Fibroblast of villous mesenchyme (primary cell): ENCODE measurements at places on chromosomes 16 and 17. TPM values are rescaled to one million over a fixed set of nuclear protein-coding genes. Genes with fewer than 3 reads are reported as not detected.

IRX3 gene
- 0.64 and 0.86 TPM in 2 replicates for total RNA-seq

STX1B gene
- 2.2 and 2.6 TPM in 2 replicates for total RNA-seq

CHST6 gene
- total RNA-seq = under 0.01 TPM in 2 replicates

TBC1D3H gene
- total RNA-seq = not detected in 2 replicates

CA5A gene
- not detected in 2 replicates for total RNA-seq

HOXB1 gene
- not detected in 2 replicates for total RNA-seq

ZPBP2 gene
- not detected in 2 replicates for total RNA-seq

TBC1D3B gene
- total RNA-seq = 0.43 TPM in 1 of 2 replicates, not detected in the other

WNK4 gene
- total RNA-seq = 1.3 and 3.9 TPM in 2 replicates

KRTAP4-9 gene
- total RNA-seq = not detected in 2 replicates

MILR1 gene
- 2.6 and 3.9 TPM in 2 replicates for total RNA-seq

SLC16A11 gene
- not detected in 2 replicates for total RNA-seq

PRAC2 gene
- not detected in 2 replicates for total RNA-seq

GRB7 gene
- 0.97 and 1.3 TPM in 2 replicates for total RNA-seq

C16orf90 gene
- total RNA-seq = not detected in 2 replicates

SCARF1 gene
- total RNA-seq = 0.64 and 1.3 TPM in 2 replicates

CDRT15L2 gene
- not detected in 2 replicates for total RNA-seq

EDC4 gene
- 60.6 and 85.1 TPM in 2 replicates for total RNA-seq

C16orf95 gene
- total RNA-seq = 4.2 and 4.7 TPM in 2 replicates

GDPD3 gene
- total RNA-seq = 0.32 and 0.43 TPM in 2 replicates

PIEZO1 gene
- total RNA-seq = 196 and 197 TPM in 2 replicates

SMIM5 gene
- total RNA-seq = under 0.01 TPM in 1 of 2 replicates, not detected in the other

LCAT gene
- total RNA-seq = 8.6 and 9.3 TPM in 2 replicates

STARD3 gene
- 23.7 and 42.5 TPM in 2 replicates for total RNA-seq

WDR45B gene
- 62.5 and 70.8 TPM in 2 replicates for total RNA-seq

ITGAD gene
- total RNA-seq = not detected in 2 replicates

C16orf46 gene
- 0.86 and 0.97 TPM in 2 replicates for total RNA-seq

MYH8 gene
- total RNA-seq = not detected in 2 replicates

KRT40 gene
- not detected in 2 replicates for total RNA-seq

NPIPB12 gene
- total RNA-seq = 15.1 and 18.4 TPM in 2 replicates

SOX8 gene
- under 0.01 TPM in 1 of 2 replicates, not detected in the other for total RNA-seq

OR3A2 gene
- total RNA-seq = 0.43 and 0.64 TPM in 2 replicates

CRISPLD2 gene
- total RNA-seq = 44.0 and 87.3 TPM in 2 replicates

CHRNE gene
- under 0.01 and 0.32 TPM in 2 replicates for total RNA-seq

SDK2 gene
- total RNA-seq = under 0.01 TPM in 2 replicates

IL32 gene
- 12.6 and 25.0 TPM in 2 replicates for total RNA-seq

KCNG4 gene
- not detected in 2 replicates for total RNA-seq

FBXL16 gene
- total RNA-seq = under 0.01 TPM in 2 replicates

SDR42E2 gene
- not detected in 2 replicates for total RNA-seq
